ENCODE measurements at places on chromosomes 1 and 21. TPM values are rescaled to one million over a fixed set of nuclear protein-coding genes. Genes with fewer than 3 reads are reported as not detected.

- H3K36me3 ChIP-seq: peaks cover 43% of the 10 kb centered on the region
- H3K27ac ChIP-seq: peak overlapping the region; percentile 11
- DNase-seq: no peak
- H3K4me1 ChIP-seq: peaks cover 10% of the 10 kb centered on the region
- H3K4me3 ChIP-seq: no peak overlapping the region
Observed at GRCh38 chr1:40982721-40983120, 3.2 kb downstream of the CTPS1 start.

- H3K36me3 ChIP-seq: no peaks in the 10 kb centered on the region
- no peaks in the 10 kb centered on the region for H3K4me1 ChIP-seq
- H3K4me3 ChIP-seq: no peak overlapping the region
- no peak overlapping the region for H3K27ac ChIP-seq
Observed at GRCh38 chr1:178477841-178478240, 18.9 kb downstream of the CLEC20A start.

- peak overlapping the region; percentile 75 for H3K27ac ChIP-seq
- DNase-seq: peak; percentile 84
- no peaks in the 10 kb centered on the region for H3K36me3 ChIP-seq
- no peak overlapping the region for H3K4me3 ChIP-seq
- H3K27me3 ChIP-seq: no peaks in the 10 kb centered on the region
Observed at GRCh38 chr1:66246351-66247269, 287.3 kb upstream of the SGIP1 start.

DNA sequence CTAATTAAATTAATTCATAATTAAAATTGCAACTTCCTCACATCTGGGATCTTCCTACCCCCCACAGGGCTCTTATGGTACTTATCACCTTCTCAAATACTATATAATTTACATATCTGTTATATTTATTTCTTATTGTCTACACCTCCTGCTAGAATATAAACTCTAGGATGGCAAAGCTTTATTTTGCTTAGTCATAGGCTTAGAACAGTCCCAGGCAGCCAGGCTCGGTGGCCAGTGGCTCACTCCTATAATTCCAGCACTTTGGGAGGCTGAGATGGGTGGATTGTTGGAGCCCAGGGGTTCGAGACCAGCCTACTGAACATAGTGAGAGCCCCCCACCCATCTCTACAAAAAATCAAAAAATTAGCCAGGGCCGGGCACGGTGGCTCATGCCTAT, 10.0 kb upstream of the VPS13D start:
- H3K4me3 ChIP-seq: no peak overlapping the region
- no peaks in the 10 kb centered on the region for H3K4me1 ChIP-seq
- no peak overlapping the region for H3K27ac ChIP-seq
- H3K36me3 ChIP-seq: no peaks in the 10 kb centered on the region
- no peak for DNase-seq
- H3K27me3 ChIP-seq: no peaks in the 10 kb centered on the region

- no peak overlapping the region for H3K27ac ChIP-seq
- DNase-seq: no peak
- peaks cover 7% of the 10 kb centered on the region for H3K4me1 ChIP-seq
- H3K36me3 ChIP-seq: no peaks in the 10 kb centered on the region
- H3K4me3 ChIP-seq: no peak overlapping the region
Observed at GRCh38 chr1:74830766-74831165, 97.8 kb downstream of the TYW3 start.

- H3K27me3 ChIP-seq: no peaks in the 10 kb centered on the region
- no peak overlapping the region for H3K4me3 ChIP-seq
- peak overlapping the region; percentile 7 for H3K27ac ChIP-seq
- H3K36me3 ChIP-seq: peaks cover 23% of the 10 kb centered on the region
- peak; percentile 86 for DNase-seq
- peaks cover 13% of the 10 kb centered on the region for H3K4me1 ChIP-seq
Observed at GRCh38 chr1:184075055-184076029, 23.8 kb downstream of the TSEN15 start.

Gene ARHGEF10L
- 3.3 TPM for total RNA-seq

- no peaks in the 10 kb centered on the region for H3K27me3 ChIP-seq
- no peak overlapping the region for H3K4me3 ChIP-seq
- no peak overlapping the region for H3K27ac ChIP-seq
- no peaks in the 10 kb centered on the region for H3K4me1 ChIP-seq
Observed at GRCh38 chr1:179709841-179710329, 33.2 kb upstream of the FAM163A start.

- DNase-seq: peak; percentile 20
- H3K36me3 ChIP-seq: no peaks in the 10 kb centered on the region
- no peak overlapping the region for H3K4me3 ChIP-seq
- H3K4me1 ChIP-seq: no peaks in the 10 kb centered on the region
Observed at GRCh38 chr1:98903261-98903660, 101.4 kb downstream of the PLPPR5 start.

DNA sequence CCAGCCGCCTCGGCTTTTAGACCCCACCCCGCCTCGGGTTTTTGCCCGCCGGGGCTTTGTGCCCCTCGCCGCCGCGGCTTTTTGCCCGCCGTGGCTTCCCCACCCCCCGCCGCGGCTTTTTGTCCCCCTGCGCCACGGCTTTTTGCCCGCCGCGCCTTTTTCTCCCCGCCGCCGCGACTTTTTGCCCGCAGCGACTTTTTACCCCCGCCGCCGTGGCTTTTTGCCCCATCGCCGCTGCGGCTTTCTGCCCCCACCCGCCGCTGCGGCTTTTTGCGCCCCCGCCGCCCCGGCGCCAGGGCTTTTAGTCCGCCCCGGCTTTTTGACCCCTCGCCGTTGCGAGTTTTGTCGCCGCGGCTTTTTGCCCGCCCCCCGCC, 474.4 kb downstream of the FAM72C start:
- peak; percentile 10 for DNase-seq
- H3K27ac ChIP-seq: no peak overlapping the region
- H3K27me3 ChIP-seq: peaks cover 21% of the 10 kb centered on the region
- H3K36me3 ChIP-seq: no peaks in the 10 kb centered on the region
- peak overlapping the region; percentile 29 for H3K4me3 ChIP-seq

DNA sequence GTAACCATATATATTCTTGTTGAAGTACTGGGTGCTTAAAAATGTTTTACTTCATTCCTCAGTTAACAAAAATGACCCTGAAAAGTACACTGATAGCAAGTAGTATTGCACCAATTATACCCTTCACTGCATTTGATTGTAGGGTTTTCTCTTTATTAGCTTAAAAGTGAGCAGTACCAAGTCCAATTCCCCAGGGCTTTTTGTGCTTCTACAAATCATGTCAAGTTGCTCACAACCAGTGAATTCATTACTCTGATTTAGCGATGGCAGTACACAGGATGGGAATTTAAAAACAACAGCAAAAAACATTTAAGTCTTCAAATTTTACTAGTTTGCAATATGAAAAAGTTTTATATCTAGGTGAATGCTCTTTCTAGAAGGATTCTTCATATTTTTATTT, 436.4 kb downstream of the PTBP2 start:
- no peaks in the 10 kb centered on the region for H3K27me3 ChIP-seq
- peaks cover 7% of the 10 kb centered on the region for H3K4me1 ChIP-seq
- peak; percentile 41 for DNase-seq
- no peak overlapping the region for H3K4me3 ChIP-seq

DNA sequence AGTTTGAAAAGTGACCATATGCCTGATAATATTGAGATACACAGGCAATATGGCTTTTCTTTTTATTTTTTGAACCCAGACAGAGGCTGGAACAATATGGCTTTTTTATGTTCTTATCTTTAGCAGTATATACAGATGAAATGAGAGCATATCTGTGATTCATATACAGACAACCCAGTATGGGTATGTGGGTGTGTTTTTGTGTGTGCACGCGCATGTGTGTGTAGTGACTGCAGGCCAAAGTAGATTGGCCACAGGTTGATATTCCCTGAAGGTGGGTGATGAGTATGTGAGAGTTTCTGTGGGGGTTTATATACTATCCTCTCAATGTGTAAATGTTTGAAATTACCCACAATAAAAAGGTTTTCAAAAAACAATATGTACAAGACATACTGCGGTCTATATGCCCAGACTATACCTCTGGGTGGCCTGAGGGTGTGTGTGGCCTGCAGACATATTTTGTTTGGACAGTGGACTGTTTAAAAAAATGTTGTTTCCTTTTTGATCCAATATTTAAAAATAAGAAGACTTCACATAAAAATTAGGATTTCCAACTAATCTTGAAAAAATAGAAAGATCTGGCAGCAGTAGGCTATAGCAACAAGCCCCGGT, 26.3 kb upstream of the TIAM1 start:
- no peaks in the 10 kb centered on the region for H3K27me3 ChIP-seq
- no peaks in the 10 kb centered on the region for H3K36me3 ChIP-seq
- no peaks in the 10 kb centered on the region for H3K4me1 ChIP-seq
- H3K27ac ChIP-seq: no peak overlapping the region

DNA sequence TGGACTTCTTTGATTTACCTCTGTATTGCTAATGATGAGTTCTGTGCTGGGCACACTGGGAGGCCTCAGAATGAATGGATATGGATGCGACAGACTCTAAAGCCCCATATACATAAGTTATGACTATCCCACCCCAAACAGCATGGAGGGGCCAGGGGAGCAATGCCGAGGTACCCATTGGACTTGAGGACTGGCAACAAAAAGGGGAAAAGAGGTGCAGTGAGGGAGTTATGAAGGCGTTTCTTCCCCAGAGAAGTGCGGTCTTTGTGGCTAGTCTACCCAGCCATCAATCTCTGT, 15.2 kb upstream of the CDCA8 start:
- no peak overlapping the region for H3K27ac ChIP-seq
- H3K4me3 ChIP-seq: no peak overlapping the region
- H3K4me1 ChIP-seq: no peaks in the 10 kb centered on the region
- DNase-seq: no peak
- peaks cover under 1% of the 10 kb centered on the region for H3K36me3 ChIP-seq

Gene USH2A
- not detected for total RNA-seq
